ENCODE measurements at places on chromosomes 5 and 9.

DNA sequence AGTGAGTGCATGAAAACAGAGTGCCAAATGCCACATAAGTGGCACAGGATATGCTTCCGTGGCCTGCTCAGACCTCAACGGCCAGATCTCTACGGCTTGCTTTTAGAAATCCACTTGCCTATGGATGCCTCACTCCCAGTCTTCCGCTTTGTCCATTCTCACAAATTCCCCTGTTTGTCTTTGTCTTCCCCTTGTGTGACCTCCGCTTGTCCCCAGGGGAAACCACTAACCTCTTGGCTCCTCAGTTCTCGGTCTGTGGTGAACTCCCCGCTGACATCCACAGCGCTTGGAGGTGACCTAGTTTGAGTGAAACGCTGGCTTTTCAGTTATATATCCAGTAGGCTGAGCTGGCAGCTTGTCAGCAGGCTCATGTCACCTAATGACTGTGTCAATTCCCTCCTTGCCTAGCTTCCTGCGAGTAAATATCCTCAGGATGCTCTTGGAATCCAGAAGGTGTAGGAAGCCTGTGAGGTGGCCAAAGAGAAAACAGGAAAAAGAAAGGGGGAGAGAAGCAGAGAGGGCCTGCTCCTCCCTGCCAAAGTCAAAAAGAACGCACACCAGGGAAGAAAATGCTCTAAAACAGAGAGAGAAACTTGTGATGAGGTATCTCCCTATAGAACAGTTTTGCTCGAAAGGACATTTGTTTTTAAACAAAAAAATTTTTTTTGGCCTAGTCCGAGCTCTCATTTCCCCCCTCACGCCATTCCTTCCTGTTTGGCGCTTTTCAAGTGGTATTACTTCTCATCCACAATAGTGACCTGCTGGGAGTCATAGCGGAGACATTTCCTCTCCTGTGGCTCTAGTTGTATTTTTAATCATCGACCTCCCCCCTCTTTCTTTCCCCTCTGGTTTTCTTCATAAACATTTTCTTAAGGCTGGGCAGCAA, 101.6 kb upstream of the SPRY4 start:
- peak; percentile 85 for DNase-seq

- DNase-seq = no peak
Measured at GRCh38 chr5:127844581-127845021, 141.4 kb downstream of the CCDC192 start.

- DNase-seq = no peak
Measured at GRCh38 chr5:171542525-171543140, 123.2 kb downstream of the FGF18 start.

DNA sequence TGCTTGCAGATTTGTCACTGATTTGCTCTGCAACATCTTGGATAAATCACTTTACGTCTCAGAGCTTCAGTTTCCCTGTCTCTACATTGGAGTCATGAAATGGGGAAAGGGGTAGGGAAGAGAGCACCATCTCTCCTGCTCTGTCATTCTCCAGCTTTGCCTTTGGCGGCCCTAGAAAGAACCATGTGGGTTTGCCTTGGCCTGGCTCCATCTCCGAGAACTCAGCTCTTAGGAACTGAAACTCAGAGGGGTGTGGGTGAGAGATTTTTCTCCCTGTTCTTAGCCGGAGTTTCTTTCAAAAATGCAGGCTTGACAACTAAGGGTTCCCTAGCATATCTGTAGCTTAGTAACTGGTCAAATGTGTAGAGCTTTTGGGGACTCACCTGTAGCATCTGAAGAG, 123.5 kb downstream of the SMARCA2 start:
- no peak for DNase-seq

DNA sequence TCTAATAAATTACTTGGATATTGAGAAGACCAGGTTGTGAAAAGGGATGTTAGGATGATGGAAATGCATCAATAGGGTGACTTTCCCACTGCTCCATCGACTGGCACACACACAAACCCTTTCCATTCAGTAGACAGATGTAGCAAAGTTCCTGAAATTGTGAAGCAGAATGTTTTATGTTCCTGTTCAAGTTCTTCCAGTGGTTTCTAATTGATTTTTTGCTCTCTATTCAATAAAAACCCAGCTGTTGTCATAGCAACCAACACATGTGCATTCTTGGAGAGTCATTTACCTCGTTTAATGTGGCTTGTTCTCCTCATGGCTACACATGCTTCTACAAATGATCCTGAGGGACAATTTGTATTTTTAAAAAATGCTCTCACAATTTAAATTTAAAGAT, 244.6 kb downstream of the RAB3C start:
- DNase-seq = no peak

DNA sequence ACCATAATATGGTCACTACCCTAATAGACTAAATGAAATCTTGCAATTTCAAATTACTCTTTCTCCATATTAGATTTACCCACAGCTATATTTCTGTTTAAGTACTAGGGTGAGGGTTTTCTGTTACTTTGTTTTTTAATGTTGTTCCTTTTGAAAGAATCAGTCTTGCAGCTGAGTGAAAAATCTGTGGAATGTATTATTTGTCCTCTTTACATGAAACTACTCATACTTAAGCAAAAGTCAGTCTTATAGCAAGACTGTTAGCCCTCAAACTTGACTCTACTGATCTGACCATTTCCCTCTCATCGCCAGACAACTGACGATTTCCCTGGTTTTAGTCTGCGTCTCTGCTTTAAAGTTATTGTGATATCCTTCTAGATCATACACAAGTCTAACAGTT, 84.0 kb downstream of the PIK3R1 start:
- no peak for DNase-seq

GRCh38 chr9:2043243-2043642, 28.1 kb downstream of the SMARCA2 start:
- DNase-seq = no peak

GRCh38 chr5:61466017-61466416, 134.0 kb downstream of the ZSWIM6 start:
- DNase-seq = no peak

- no peak for DNase-seq
Measured at GRCh38 chr5:75009556-75010345, 42.6 kb downstream of the GCNT4 start.

GRCh38 chr5:69368458-69369339, 621 bp downstream of the AK6 start:
- DNase-seq = no peak
